ENCODE measurements at places on chromosomes 13 and 19. TPM values are rescaled to one million over a fixed set of nuclear protein-coding genes. Genes with fewer than 3 reads are reported as not detected.

DNA sequence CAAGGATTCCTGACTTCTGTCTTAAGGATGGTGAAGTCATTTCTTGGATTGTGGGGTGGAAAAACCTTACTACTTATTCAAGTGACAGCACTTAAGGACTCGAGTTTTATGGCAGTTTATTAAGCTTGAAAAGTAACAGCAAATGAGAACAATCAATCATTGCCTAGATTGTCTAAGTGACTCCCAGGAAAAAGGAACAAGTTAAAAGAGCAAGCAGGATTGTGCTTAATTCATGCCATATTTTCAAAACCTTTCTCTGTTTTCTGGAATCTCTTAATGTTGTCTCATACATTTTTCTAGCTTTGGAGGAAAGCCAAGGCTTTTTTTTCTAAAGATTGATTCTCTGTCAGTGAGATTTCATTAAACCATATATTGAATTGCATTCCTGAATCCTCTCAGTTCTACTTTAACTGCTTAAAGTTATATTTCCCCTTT is 236.2 kb upstream of the HTR2A start:
- DNase-seq = no peak

The CGB2 gene
- 1.0 TPM for total RNA-seq

The ADAMTSL5 gene
- 2.1 TPM for total RNA-seq

The SPRY2 gene
- 10.6 TPM for total RNA-seq

The COX7A1 gene
- 2.8 TPM for total RNA-seq

DNA sequence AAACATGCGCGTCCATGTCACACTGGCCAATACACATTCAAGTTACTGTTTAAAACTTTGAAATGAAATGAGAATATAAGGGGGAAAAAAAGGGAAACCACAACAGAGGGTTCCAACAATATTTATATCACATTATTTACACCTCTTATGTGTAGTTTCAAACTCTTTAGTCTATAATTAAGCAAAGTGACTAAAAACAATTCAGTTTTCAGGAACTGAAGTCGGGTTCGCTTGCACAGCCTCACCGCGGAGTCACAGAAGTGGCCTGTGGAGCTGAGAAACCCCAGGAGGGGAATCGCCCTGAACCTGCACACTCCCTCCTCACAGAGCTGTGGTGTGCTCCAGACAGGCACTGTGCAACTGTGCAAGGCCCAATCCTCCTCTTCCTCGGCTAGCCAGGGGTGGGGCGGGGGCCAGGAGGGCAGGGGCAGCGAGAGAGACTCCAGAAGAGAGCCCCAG is 75.9 kb downstream of the STK24 start:
- DNase-seq = no peak

GRCh38 chr13:112874751-112875300 is 94.2 kb upstream of the MCF2L start:
- no peak for DNase-seq

- no peak for DNase-seq
Observed at GRCh38 chr19:12494260-12494860, 9.7 kb upstream of the ZNF709 start.

DNA sequence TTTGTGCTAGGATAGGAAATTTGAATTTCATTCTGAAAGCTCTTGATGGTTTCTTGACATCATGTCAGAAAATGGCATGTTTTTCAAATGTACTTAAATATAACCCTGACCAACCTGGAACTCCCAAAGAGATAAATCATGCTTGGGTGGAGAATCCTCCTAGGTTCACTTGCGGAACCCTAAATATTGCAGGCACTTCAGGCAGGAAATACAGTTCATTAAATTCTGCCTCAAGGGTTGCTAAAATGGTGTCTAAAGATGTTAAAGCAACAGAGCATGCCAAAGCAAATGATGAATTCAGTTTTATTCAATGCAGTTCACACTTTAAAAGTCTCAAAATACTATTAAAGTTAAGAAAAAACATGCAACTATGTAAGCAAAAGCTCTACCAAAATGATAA is 415.9 kb downstream of the SLITRK6 start:
- DNase-seq = no peak

GRCh38 chr13:98576963-98577835 is at the start of gene STK24:
Gene STK24 (minus strand): TSS chr13:98577107. CDS start chr13:98576786, 321 bp downstream.
- DNase-seq = peak; percentile 57

- peak; percentile 53 for DNase-seq
Observed at GRCh38 chr19:48543121-48543710, 8.8 kb upstream of the SULT2B1 start.

DNA sequence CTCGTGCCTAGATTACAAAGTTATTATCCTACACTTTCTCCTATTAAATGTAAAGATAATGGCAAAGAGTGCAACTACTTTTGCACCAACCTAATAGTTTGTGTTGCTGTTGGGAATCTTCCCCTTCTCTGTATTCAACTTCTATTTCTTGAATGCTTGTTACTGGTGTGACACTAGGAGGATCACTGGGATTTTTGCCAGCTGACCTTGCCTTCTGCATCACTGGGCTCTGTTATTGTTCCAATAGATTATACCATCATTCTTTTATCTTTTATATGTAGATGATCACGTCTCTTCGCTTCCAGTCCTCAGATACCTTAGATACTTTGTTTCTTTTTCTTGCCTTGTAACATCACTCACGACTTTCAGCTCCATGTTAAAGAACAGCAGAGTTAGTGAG is 3.5 kb upstream of the OR10H4 start:
- no peak for DNase-seq

GRCh38 chr13:28744091-28744536 is 25.3 kb upstream of the SLC46A3 start:
- DNase-seq = no peak

The ZNF132 gene
- total RNA-seq = 7.6 TPM
